ENCODE measurements at places on chromosomes 16 and 17.

- DNase-seq, result no peak
Measured at GRCh38 chr17:13833921-13834320, 232.2 kb upstream of the HS3ST3A1 start.

- peak; percentile 7 for DNase-seq
Measured at GRCh38 chr17:71164561-71164960, 956.3 kb upstream of the SOX9 start.

GRCh38 chr17:39962642-39963220 lies at the start of gene GSDMA:
Gene GSDMA (plus strand): TSS chr17:39963004. CDS start chr17:39965688, 2,684 bp downstream.
- no peak for DNase-seq

- no peak for DNase-seq
Measured at GRCh38 chr16:23194497-23195221, 12.1 kb downstream of the SCNN1G start.

- no peak for DNase-seq
Measured at GRCh38 chr17:45742251-45742650, 41.9 kb upstream of the CRHR1 start.

DNA sequence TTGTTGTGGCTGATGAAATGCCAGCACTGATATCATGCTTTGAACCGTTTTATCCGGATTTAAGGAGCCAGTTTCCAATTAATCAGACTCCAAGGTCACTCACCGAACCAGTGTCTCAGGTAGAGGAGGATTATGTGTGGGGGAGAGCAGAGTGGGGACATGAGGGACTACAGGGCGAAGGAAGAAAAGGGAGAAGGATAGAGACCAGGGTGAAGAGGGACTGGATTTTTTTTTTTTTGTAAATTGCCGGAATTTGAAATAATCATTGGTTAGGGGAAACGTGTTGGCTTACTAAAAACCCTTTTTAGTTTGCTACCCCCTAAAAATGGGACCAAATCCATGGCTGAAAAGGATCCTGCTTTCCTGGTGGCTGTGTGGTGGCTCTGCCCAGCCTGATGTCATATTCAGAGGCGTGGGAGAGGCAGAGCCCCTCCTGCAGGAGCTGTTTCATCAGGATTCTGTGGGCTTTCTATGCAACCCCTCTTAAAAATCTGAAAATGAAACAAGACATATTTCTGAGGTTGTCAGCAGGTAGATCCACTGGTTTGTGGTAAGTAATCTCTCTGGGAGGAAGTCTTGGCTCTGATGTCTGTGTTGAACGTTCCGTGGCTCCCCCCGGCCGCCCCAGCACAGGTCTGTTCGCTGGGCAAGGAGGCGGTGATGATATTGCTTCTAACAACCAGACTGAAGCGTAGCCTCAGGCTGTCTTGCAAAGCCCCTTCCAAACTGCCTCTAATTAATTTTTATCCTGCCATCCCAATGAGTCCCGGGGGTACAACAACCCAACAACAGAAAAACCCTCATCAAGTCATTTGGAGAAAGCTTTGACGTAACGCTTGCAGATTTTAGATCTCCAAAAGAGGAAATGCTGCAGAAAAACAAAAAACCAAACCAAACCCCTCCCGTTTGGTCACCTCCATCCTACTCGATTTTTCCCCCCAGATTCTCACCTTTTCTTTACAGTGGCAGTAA lies 143.0 kb upstream of the ZFHX3 start:
- DNase-seq, result no peak

DNA sequence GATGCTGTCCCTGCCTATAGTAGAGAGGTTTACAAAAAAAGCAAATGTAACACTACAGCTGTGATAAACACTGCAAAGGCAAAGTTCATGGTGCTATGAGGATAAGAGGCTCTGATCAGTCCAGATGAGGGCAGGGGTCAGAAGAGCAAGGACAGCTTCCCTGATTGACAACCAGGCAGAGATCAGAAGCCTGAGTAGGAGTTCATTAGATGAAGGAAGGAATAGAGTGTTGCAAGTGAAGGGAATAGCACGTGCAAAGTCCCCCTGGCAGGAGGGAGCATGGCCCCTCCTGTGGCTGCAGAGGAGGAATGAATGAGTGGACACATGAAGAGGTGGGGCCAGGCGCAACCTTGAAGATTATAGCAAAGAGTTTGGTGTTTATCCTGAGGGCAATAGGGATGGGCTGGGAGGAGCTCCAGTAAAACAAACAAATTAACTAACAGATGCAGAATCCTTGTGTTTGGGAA lies 208.4 kb upstream of the IRX5 start:
- no peak for DNase-seq

DNA sequence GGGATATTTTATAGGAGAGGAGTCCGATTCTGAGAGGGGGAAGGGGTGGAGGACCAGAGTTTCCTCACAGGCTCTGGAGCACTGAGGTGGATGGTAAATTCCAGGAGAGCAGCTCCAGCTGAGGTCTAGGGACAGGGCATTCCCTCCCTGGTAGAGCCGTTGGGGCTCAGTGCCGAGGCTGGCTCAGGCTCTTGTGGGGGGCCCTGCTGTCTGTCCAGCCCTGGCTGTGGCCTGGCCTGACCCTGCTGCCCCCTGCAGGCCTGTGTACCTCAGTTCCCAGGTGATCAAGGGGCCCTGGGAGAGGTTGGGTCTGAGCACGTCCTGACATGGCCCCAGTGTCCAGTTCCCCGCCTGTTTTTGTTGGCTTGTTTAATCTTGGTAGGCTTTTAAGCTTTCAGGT lies 16.8 kb downstream of the ZNF750 start:
- DNase-seq, result no peak

DNA sequence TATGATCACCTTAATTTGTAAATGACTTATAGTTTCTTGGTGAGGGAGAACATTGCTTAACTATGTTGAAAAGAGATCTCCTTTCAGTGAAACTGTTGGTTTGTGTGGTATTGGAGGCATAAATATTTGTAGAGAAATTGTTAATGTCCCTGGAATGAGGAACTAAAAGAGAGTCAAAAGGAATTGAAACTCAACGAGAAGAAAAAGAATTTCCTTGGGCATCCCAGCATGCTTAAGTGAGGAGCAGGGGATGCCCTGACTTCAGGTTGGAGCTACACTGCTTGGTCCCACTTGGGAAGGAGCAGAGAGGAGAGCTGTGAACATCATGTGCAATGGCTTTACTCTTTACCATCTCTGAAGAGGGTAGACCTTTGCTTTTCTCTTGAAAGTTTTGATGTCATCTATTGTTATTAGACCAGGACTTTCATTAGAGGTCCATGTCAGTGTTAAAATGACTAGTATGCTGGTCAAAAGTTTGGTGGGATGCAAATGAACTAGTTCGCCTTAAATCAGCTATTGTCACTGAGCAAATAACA lies 21.7 kb downstream of the KRT23 start:
- no peak for DNase-seq

GRCh38 chr17:15432807-15433611 lies 34.4 kb downstream of the CDRT4 start:
- DNase-seq, result no peak

DNA sequence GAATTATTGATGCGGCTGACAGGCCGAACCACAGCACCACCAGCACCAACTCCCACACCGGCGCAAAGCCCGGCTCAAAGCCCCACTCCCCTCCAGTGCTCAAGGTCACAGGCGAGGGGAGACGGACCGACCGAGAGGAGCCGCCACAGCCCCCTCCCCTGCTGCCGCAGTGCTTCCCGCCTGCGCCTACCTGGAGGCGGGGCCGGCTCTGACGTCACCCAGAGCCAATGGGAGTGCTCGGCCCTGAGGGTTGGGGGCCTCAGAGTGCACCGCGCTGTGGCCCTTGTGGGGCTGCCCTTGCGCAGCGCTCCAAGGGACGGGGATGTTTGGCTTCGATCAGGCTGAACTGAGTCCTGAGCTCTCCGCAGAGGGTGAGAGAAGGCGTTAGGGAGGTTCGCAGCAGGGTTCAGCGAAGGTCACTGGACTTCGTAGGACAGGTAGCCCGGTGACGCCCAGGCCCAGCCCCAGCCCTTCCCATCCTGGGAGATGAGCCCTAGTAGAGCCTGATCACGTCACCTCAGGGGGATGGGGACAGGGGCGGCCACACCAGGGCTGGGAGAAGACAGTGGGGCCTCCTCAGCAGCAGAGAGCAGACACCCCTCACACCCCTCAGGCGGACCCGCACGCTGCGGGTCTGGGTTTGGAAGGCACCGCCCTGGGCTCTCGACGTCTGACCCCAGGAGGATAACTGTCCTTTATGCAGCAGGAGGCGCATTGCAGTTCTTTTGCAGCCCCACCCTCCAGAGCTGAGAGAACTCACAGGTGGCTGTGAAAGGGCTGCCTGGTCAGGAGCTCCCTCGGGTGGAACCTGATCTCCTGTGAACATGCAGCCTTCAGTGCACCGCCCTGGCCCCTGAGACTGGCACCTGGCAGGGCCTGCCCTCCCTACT lies 1.5 kb downstream of the NDRG4 start:
- peak; percentile 70 for DNase-seq
